ENCODE measurements at places on chromosomes 5 and 9.

DNA sequence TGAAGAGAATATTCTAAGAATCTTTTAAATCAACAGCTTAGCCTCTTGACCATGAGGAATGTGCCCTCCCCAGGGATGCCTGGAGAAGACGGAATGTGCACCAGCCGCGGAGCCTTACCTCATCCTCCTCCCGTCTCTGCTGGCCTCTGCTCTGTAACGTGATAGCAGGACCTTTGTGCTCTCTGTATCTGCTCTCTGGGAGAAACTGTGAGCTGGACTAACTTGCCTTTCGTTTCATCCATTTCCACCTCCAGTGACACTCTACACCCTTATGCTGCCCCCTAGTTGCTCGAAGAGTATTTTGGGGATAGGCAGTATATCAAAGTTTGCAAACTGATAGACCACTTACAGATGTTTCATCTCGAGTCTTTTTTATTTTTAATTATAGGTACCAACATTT is 141.4 kb downstream of the NPR3 start:
- DNase-seq: no peak

DNA sequence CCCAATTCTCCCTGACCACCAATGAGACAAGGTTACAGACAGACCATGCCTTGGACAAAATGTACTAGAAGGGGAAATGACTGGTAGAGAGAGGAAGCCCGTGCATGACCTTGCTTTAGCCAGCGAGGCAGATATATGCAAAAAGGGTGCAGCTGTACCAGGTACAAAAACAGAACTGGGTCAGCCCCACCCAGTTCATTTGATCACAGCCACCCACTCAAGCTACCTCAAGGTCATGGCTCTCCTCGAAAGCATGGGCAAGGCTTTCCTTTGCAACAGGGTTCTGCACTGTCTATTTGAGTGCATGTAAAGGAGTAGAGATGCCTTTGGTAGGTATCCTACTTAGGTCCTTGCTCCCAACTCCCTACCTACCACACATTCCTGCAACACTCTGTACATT is 33.3 kb downstream of the TLE1 start:
- no peak for DNase-seq

GRCh38 chr5:66741394-66741793 is 145.2 kb downstream of the MAST4 start:
- no peak for DNase-seq

DNA sequence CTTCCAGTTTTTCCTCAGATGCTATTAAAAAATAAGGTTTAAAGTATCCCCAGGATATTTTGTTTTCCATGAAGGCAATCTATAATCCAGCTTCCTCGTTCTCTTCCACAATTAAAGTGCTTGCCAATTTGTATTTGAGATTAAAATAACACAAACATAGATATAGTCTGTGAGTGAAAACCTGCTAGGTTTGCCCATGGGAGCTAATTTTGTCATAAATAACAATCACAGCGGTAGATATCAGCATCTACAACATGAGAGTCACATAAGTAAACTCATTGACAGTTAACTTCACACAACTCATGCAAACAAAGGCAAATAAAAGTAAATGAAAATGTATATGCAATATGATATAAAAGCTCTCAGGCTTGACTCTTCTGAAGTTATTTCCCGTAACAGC is 29.2 kb upstream of the RASGRF2 start:
- no peak for DNase-seq

GRCh38 chr5:14787801-14788579 is 83.6 kb downstream of the ANKH start:
- no peak for DNase-seq

DNA sequence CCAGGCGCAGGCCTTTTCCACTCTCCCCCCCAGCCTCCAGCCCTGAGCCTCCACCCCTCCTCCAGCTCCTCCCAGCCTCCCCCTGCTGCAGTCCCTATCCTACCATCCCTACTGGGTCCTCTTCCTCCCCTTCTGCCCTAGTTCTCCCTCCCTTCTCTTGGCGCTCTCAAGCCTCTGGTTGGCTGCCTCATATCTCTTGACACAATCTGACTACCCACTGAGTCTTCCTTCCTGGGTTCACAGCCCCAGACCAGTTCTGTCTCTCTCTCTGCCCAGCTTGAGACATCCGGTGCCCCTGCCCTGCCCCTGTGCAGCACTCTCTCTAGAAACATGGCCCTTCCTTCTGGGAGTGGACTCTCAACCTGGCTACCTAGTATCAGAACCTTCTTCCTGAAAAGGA is 76.2 kb downstream of the TSPAN17 start:
- DNase-seq: no peak

- no peak for DNase-seq
Measured at GRCh38 chr5:36670548-36670947, 64.1 kb downstream of the SLC1A3 start.

GRCh38 chr5:158812408-158812807 is 287.3 kb downstream of the EBF1 start:
- peak; percentile 64 for DNase-seq

- DNase-seq: no peak
Measured at GRCh38 chr9:91187965-91188344, 173.8 kb downstream of the AUH start.

DNA sequence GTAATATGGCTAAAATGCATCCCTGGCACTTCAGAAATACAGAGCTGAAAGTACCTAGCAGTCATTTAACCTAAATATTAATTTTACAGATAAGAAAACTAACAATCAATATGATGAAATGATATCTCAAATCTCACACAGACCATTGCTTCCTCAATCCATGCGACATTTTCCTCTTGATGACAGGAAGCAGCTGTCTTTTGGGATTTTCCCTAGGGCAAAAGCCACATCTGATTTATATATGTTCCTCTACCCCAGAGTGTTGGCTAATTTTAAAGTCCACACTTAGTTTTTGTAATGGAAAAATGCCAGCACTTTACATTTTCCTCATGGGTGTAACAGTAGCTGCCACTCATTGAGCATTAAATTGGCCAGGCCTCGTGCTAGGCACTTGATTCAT is 47.7 kb upstream of the ITGA1 start:
- DNase-seq: no peak

DNA sequence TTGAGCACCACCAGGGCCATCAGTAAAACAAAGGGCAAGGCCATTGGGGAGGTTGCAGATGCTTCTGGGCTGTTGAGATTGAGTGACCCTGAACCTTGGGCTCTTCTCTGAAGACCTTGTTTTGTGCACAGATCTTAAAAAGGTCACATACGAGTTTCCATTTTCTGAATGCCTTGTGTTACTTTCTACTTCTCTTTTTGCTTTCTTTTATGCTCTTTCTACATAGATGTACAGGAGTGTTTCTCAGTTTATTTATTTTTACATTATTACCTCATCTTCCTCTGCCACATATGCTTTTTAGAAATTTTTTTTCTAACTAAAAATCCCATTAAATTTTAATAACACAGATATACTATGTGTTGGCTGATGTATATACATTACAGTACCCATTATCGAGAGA is at the start of gene IFNA5:
TSS of gene IFNA5 (minus strand) at position 101 of the 400 bp plus-strand sequence. CDS start at position 44, 57 bp downstream.
- DNase-seq: no peak

GRCh38 chr9:87395804-87396479 is 101.7 kb upstream of the DAPK1 start:
- no peak for DNase-seq

DNA sequence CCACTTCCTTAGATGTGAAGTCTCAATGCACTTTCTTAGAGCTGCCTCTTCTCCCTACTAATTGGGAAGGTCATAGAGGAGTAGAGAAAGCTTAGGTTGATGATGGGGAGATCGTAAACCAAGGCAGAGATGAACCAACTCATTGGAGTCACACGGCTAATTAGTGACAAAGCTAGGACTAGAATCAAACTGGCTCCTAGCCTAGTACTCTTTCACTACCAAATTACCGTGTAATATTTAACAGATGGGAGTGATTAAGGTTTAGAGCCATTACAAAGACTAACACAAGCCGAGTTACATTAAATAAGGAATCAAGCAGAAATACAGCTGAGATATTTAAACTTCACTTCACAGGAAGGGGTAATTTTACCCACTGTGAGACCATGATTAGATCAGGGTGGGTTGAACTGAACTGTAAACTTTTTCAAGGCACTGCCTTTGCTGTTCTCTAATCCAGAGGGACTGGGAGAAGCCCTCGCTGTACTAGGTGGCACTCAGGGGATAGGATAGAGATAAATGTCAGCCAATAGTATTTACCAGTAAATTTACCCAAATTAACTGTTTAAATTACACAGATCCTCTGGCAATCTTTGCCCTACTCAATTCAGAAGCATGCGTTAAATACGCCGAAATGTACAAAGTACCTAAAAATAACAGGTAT is 166.4 kb upstream of the PIK3R1 start:
- DNase-seq: no peak

- DNase-seq: no peak
Measured at GRCh38 chr5:59565551-59565950, 328.0 kb downstream of the PDE4D start.

DNA sequence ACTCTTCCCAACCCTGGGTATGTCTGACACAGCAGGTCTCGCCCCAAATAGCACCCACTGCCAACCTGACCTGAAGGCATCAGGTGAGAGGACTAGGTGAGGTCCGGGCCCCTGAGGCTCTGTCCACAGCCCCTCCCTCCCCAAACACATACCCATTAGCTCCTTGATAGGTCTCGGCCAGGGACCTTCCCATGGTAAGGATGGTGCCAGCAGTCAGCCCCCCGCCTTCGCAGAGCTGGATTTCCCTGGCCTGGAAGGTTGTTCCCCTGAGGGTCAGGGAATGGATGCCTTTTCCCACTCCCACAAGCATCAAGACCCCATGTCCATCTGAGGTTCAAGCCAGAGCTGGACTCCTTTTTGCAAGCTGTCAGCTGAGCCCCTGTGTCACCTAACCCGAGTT is 2.7 kb downstream of the ENHO start:
- no peak for DNase-seq

DNA sequence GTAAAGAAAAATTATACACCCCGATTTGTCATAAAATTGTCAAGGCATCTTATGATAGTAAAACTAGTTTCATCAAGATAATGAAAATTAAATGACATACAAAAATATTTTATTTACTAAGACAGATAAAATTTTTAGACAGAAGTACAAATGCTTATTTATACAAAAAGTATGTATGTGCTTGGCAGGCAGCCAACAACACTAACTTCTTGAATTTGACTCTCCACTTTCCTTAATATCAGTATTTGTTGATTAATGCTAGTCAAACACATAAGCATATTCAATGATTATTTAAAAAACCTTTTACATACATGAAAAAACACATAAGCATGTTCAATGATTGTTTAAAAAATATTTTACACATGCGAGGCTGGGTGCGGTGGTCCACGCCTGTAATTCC is 1079.9 kb upstream of the CDH6 start:
- DNase-seq: no peak

DNA sequence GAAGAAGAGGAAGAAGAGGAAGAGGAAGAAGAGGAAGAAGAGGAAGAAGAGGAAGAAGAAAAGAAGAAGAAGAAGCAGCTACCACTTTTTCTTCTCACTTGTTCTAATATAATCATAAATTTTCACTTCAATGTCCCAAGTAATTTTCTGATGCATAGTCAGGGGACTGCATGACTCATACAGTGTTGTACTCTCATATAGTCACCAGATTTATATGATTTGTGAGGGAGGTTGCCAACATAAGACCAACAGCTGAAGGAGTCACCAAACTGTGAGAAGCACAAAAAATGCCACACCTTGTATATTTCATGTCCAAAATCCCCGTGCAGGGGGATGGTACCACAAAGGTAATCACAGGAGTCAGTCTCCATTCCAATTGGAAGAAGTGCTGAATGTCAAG is 32.7 kb upstream of the DMRTA1 start:
- no peak for DNase-seq

DNA sequence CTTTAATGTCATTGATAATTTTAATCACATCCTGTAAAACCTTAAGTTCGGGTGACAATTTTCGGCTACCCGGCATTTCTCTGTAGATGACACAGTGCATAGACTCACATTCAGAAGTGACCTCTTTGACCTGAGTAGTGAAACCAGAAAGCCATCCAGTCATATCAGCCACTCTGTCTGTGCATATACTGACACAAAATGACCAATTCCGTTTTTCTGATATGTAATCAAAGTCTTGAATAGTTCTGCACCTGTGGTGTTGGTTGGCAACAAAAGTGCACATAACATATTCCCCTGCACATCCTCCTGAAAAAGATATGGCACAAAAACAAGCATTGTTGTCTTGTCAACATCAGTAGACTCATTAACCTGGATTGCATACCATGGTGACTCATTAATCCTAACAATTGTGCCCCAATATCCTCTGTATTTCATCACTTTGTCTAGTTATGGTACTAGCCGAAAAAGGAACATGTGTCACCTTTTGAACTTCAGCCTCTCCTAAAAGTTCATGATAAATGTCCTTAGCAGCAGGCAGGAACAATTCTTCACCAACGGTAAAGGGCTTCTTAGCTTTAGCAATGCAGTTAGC is 4.6 kb upstream of the HNRNPA0 start:
- DNase-seq: no peak

DNA sequence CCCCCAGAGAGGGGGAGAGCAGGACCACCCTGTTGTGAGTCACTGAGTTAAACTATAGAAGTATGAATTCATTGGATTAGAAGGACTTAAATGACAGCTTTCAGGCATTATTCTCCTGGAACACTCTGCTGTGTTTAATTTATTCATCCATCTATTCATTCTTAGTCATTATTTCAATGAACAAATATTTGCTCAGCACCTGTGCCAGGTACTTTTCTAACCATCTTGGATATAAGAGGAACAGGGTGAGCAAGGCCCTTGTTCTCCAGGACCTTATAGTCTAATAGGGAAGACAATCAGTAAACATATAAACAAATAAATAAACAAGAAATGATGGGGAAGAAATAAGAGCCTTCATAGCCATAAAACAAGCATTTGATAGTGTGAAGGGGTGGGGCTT is 483.9 kb upstream of the BRINP1 start:
- no peak for DNase-seq

- no peak for DNase-seq
Measured at GRCh38 chr5:72006361-72006760, 100.9 kb upstream of the MAP1B start.

DNA sequence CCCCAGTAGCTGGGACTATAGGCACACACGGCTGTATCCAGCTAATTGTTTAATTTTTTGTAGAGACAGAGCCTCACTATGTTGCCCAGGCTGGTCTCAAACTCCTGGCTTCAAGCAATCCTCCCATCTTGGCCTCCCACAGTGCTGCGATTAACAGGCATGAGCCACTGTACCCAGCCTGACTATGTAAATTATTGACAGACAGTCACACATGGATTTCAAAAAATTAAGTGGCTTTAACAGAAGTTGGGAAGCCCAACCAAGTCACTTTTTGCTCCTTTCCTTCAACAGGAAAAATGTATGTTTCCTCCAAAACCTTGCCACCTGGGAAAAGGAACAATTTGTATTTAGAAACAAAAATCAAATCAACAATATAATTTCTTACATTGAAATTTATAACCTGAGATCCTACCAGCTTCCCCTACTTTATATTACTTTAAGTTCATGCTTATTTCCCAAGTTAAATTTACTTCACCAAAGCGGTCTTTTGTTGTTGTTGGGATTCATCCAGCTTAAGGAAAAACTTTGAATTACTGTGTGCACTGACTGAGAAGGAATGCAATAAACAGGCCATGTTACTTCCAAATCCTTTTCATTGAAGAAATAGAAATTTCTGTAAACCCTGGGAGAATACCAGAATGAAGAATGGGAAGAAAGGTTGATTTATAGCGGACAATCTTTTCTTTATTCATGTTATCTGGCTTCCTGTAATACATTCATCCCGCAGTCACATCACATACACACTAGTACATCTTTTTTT is 8.6 kb downstream of the PCA3 start:
- no peak for DNase-seq
